ENCODE measurements at places on chromosomes 6 and 20.

GRCh38 chr6:130896249-130896648 is 69.0 kb downstream of the SMLR1 start:
- DNase-seq: no peak

DNA sequence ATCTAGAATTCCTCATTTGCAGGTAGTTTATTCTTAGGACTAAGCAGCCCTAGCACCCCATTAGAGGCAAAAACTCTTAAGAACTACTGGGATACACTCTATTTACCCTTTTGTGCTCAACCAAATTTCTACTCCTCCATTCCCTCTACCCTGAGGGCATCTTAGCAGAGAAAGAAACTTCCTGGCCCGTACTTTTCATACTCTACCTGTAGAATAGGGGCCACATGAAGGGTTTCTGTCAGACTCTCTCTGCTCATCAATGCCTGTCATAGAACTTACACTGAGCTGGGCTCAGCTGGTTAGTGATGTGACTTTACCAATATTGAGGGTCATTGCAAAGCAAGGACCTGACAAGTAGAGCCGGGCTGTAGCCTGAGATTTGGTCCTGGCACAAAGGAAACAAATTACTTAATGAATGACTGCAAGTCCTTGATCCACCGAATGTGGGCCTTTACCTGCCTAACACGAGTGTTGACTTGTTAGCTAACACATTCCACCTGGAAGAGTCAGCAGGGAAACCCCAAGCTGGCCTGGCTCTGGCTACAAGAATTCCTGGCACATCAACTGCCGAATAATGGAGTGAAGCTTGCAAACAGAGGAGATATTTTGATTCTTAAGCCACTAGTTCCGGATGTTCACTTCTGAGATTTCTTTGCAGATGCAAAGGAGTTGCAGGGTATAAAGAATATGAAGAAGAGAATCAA is 280.5 kb upstream of the JAG1 start:
- no peak for DNase-seq

- no peak for DNase-seq
These were observed 1.0 kb upstream of the MTG2 start for GRCh38 chr20:62181808-62182207.

- DNase-seq: no peak
These were observed 22.4 kb downstream of the TAF4 start for GRCh38 chr20:62043131-62043914.

DNA sequence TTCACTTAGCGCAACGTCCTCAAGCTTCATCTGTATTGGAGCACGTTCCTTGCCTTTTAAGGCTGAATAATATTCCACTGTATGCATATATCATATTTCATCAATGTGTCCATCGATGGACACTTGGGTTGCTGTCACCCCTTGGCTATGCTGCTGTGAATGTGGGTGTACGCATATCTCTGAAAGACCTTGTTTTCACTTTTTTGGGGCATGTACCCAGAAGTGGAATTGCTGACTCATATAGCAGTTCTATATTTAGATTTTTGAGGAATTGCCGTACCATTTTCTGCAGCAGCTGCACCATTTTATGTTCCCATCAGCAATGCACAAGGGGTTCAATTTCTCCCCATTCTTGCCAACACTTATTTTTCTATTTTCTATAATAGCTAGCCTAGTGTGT is 22.8 kb upstream of the SLC23A2 start:
- DNase-seq: no peak

- DNase-seq: peak; percentile 57
These were observed 2.1 kb upstream of the HIVEP2 start for GRCh38 chr6:142946924-142947713.

- DNase-seq: no peak
These were observed 18.0 kb downstream of the HFE start for GRCh38 chr6:26105109-26105730.

DNA sequence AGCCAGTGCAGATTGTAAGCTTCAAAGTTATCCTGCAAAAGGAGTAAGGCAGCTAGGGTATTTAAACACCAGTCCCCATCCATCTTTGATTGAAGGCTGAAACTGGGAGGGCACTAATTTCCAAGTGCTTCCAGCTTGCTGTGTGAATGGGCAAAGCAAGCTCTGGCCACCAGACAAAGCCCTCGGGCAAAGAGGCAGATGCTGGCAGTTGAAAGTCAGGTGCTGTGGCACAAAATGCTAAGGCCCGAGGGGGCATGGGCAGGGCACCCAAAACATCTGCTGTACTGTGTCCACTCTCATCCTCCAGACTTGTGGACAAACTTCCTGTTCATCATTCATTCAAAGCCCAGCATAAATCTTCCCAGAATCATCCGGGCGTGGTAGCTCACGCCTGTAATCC is 62.9 kb downstream of the TRMT6 start:
- no peak for DNase-seq

DNA sequence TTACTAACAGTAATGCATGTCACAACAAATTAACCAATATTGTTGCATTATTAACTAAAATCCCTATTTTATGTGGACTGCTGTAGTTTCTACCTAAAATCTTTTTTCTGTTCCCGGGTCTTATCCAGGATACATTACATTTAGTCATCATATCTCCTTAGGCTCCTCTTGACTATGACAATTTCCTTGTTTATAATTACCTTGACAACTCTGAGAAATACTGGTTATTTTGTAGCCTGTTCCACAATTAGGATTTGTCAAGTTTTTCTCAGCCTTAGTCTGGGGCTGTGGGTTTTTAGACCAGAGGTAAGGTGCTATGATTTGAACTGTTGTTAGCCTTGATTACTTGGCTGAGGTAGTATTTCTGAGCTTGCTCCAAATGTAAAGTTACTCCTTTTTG is 3.7 kb downstream of the FBXO5 start:
- DNase-seq: no peak

DNA sequence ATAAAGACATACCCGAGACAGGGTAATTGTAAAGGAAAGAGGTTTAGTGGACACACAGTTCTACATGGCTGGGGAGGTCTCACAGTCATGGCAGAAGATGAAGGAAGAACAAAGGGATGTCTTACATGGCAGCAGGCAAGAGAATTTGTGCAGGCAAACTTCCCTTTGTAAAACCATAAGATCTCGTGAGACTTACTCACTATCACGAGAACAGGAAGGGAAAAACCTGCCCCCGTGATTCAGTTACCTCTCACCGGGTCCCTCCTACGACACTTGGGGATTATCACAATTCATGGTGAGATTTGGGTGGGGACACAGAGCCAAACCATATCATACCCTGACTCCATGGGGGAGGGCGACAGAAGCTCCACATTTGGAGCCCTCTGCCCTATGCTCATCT is 7.4 kb upstream of the VAPB start:
- no peak for DNase-seq
